Fibroblast of the conjunctiva (primary cell): ENCODE measurements at places on chromosomes 5 and 9.

- DNase-seq: no peak
Measured at GRCh38 chr5:432928-433791, 9.8 kb upstream of the EXOC3 start.

- no peak for DNase-seq
Measured at GRCh38 chr5:107149243-107150005, 521.3 kb downstream of the EFNA5 start.

DNA sequence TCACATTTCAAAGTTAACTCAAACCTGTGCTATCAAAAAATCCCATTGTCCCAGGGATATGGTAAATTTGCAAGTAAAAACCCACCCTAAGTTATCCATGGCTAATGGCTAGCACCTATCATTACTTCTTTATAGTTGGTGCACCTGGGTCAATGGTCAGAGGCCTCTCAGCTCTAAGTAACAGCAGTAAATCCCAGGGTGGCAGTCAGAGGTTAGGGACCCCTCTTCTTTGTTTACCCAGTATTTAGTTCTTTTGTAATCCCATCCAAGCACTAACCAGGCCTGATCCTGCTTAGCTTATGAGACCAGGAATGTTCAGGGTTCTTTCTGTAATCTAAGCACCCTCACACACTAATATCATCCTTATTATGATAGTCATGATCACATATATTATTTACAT, 52.1 kb upstream of the WWC1 start:
- DNase-seq: no peak

GRCh38 chr5:107389775-107390148, 281.0 kb downstream of the EFNA5 start:
- DNase-seq: no peak

DNA sequence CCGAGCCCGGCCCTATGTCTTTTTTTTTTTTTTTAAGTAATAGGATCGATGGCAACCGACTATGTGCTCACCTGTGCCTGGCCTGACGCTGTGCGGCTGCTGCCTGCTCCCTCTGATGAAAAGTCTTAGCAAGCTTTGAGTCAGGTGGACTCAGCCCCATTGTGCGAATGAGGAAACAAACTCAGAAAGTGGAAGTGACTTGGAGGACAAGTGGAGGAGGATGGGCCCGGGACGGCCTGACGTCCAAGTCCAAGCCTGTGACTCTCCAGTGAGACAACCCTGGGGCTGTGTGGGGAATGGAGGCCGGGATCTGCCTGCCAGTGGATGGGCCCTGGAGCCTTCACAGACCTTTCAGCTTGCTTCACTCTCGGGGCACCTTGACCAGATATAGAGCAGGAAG, 57.9 kb downstream of the EXD3 start:
- no peak for DNase-seq

DNA sequence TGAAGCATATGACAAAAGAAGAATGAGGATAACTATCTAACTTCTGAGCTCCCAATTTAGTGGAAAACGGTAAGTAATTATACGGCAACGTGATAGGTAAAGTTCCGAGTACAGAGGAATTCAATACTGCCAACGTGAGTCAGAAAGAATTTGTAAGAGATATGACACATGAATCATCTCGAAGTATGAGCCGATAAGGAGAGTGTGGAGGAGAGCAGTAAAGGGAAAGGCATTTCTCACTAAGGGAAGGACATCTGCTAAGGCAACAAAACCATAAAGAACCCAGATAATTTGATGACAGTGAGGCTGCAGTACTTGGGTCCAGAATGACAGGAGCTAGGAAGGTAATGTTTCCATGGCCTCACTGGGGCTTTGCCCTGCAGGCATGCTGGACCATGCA, 11.0 kb downstream of the MPDZ start:
- no peak for DNase-seq

DNA sequence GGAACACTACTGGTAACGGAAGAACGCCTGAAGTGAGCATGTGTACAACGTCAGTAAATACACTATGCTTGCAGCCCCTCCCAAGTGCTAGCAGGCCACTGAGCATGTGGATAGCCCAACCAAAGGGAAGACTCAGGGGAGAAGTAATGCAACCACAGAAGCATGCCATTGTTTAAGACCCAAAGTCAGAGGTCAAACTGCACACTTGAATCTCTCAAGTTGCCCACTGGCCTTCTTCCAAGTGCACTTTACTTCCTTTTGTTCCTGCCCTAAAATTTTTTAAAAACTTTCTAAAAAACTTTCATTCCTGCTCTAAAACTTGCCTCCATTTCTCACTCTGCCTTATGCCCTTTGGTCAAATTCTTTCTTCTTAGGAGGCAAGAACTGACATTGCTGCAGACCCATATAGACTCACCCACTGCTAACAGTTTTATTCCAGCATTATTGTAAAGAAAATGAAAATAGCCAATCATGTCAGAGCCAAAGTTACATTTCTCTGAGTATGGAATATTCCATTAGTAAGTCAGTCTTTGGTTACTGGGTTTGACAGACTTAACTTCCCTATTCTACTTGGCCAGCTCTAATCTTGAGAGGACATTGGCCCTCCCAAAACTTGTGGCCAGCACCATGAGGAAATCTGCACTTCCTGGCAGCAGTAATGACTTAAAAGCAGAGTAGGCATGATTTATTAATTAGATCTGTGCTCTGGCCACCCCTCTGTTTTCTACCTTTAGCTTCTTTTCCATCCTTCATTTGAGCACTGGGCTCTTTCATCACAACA, 76.9 kb downstream of the TSSK1B start:
- no peak for DNase-seq

GRCh38 chr5:41418220-41419031, 92.0 kb downstream of the PLCXD3 start:
- peak; percentile 41 for DNase-seq

- DNase-seq: no peak
Measured at GRCh38 chr9:88072831-88073375, 65.4 kb downstream of the SPATA31C2 start.

GRCh38 chr9:117034866-117035265, 347.8 kb downstream of the TRIM32 start:
- DNase-seq: no peak

DNA sequence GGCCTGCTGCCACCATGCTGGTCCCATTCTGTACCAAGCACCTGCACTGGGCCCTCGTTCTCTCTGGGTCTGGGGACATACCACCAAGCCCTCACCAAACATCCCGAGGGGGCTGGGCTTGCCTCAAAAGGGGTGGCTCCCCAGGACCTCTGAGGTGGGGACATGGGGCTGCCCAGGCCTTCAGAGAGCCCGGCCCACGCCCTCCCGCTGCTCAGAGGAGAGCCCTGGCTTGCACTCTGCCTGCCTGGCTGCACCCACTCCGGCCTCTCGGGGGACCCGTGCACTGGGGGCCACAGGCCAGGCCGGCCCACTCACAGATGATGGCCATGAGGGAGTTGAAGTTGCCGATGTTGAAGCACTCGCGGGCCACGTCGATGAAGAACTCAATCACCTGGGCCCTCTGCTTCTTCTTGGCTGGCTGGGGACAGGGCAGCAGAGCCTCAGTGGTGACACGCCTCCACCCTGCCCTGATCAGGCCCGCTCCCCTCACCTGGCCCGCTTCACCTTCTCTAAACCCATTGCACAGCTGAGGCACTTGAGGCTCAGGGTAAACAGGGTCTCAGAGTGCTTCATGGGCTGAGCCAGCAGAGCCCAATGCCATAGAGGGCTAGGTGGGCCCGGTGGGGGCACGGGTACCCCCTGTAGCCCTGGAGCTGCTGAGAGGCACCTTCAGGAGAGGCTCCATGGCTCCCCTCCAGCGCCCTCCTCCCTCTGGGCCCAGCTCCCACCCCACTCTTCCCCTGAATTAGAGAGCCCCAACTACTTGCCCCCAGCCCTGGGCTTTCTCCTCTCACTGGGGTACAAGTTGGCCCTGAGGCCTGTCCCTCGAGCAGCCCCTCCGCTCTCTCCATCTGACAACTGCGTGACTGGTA, 47.7 kb upstream of the RNF130 start:
- DNase-seq: no peak

DNA sequence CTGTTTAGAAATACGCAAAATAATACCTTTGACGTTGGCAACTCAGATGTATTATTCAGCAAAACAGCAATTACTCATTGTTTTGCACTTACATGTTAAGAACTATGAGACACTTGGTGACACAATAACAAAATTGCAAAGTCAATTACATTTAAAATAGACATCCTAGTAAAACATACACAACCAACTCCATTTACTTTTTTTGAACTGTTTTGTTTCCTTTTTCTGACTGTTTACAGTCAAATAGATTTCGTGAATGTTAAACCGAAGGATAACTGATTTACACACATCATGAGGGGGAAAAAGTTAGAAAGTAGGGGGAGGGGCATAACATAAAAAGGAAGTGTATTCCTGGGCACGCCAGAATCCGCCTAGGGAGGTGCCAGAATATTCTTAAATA, 220.1 kb downstream of the MEF2C start:
- DNase-seq: no peak

DNA sequence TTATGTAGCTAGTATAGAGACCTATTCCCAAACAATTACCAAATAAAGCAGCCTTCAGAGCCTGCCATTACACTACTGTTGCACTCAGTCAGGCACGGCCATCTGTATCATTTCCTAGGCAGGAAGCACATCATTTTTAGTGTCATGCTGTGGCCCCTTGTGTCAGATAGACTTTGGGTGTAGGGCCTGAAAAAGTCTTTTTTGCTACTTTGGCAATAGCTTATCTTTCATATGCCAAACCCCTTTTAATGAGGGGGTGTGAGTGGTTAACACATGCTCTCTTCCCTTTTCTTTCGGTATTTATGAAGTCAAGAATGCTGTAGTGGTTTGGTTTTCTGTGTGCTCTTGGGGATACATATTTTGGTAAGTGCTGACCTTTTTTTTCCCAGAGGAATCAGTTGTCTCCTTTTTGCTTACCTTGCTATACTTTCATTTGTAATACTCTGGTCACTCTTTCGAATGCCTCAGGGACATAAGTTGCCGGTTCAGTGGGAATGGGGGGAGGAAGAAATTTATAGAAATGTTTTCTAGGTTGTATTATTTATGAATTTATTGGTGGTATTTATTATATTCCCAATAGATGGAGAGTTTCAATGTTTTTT, 209.8 kb downstream of the CSNK1G3 start:
- DNase-seq: no peak

DNA sequence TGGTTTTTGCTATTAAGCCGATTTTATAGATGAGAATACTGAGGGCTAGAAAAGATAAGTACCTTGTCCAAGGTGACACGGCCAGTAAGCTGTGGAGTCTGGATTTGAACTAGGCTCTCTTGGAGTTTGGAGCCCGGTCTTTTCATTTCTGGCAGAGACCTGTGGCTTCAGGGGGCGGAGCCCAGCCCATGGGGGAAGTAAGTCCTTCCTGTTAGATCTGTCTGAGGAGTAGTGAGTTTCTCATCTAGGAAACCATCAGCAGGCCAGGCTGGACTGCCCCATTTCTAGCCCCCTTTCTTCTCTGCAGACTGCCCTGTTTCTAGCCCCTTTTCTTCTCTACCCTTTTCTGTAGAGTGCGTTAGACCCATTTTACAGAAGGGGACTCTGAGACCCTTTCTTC, 521 bp upstream of the PTGS1 start:
- no peak for DNase-seq

DNA sequence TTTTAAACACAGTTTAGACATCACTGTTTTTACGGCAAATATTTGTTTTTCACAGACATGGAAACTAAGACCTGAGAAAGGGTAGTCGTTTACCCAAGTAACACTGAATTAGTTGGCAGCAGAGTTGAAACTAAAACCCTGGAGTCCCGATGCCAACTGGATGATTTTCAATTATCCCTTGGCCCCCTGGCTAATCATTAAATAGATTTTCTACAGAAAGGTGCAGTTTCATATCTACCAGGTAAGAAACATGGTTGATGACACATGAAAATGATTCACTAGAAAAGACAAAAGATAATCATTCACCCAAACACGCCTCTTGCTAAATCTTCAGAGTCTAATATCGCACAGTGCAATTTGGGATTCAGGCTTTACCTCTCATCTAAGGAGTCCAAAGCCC, 136.9 kb downstream of the SEMA5A start:
- DNase-seq: no peak

DNA sequence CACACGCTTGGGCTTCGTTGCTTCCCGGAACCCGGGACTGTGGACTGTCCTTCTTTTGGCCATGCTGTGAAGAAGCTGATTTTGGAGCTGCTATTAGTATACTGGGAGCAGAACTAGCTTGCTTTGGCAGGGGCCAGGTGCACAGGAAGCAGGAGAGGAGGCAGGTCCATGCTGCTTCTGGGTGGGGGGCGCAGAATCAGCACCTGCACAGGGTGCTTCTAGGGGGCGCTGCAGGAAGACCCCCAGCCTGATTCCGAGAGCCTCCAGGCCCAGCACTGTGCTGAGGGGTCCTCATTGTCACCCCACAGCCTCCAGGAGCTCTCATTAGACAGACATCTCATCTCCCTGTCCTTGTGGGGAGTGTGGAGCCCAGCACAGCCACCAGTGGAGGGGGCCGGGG, 252.6 kb upstream of the IRX4 start:
- DNase-seq: no peak

GRCh38 chr9:19623941-19624340, 164.9 kb downstream of the SLC24A2 start:
- DNase-seq: no peak

DNA sequence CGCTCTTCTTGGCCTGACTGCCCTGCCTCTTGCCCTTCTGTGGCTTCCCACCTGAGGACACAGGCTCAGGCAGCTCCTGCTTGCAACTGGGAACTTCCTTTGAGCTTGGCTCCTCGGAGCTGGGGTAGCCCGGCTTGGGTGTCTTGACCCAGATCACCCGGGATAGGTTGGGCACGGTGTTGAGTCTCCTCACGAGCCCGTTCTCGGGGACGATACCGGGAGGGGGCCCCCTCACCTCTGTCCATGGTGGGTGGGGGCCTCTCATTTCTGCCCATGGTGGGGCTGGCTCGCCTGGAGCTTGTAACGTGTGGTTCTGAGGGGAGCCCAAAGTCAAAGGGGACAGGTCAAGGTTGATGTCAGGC, 7.8 kb upstream of the DDX41 start:
- DNase-seq: no peak

DNA sequence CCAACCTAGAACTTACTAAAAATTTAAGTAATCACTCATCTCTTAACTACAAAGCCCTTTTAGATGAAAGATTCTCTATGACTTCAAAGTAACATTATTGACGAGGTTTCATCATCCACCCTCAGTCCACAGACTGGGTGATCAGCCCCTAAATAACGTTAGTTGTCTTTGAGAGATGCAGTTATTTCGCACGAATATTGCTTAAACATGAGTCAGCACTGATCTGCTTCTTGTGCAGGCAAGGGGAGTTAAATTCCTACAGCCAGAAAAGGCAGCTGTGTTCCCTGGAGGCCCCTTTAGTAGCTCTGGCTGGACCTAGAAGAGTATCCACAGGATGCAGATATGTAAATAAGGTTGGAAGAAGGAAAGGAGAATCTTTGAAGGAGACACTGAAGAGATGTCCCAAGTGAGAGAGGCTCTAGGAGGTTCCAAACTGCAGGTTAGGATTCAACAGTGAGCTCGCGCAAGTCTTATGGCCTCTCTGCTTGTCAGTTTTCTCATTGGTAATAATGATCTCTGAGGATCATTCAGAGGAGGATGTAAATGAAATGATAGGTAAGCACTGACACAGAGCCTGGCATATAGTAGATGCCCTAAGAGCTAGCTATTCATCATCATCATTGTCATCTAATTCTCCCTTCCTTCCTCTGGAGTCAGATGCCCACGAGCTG, 122.2 kb upstream of the MAN2A1 start:
- peak; percentile 42 for DNase-seq

GRCh38 chr9:25254051-25254450, 424.2 kb downstream of the TUSC1 start:
- no peak for DNase-seq

- DNase-seq: no peak
Measured at GRCh38 chr9:104635456-104635855, 17.5 kb upstream of the OR13C9 start.

GRCh38 chr9:131461166-131461565, 41.6 kb upstream of the POMT1 start:
- DNase-seq: no peak

- DNase-seq: no peak
Measured at GRCh38 chr9:101324245-101324804, 60.5 kb downstream of the BAAT start.
